Activated CD4-positive, alpha-beta T cell treated with anti-CD3 and anti-CD28 coated beads, Interleukin-10, Interleukin-2, amounts not matched to agents 100 ng/mL and 50 ng/mL, durations not matched to agents 16 hours and 8 hours (primary cell): ENCODE measurements at places on chromosomes 11 and 22.

DNA sequence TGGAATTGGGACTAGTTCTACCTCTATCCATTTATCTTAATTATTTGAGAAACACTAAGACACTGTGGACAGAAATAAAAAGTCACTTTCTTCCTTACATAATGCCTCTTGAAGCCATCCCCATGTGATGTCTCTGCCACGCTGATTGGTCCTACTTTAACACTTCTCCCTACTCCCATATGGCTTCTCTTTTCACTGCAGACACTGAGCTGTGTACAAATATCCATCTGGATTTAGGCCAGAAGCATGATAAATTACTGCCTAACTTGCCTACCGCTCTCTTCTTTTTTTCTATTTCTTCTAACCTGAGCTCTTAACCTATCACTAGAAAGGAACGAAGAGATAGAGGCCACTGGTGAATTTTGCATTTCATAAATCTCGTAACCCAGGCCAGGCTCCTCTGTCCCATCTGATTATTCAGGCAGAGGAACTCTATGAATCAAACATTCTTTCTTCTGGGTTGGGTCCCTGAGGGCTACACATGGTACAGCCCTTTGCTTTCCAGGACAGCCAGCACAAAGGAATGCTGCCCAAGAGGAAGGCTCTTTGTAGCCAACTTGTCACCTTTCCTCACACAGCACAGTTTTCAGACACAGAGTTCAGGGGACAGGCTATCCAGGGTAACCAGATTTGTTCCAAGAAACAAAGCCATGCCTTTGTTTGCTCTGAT lies 878.5 kb upstream of the LRRC4C start:
- DNase-seq = no peak

GRCh38 chr11:107830915-107831540 lies 27.6 kb downstream of the SLC35F2 start:
- no peak for DNase-seq

DNA sequence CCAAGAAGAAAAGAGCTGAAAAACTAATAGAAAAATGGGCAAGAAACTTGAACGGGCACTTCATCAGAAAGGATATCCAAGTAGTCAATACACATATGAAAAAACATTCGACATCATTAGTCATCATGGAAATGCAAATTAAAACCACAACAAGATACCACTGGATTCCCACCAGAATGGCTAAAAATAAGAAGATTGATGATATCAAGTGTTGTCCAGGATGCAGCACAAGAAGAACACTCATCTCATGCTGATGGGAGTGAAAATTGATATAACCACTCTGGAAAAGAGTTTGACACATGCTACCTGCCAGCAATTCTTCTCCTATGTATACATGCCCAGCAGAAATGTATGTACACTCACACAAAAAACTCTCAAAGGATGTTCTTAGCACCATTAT lies 26.9 kb upstream of the SCUBE2 start:
- no peak for DNase-seq

DNA sequence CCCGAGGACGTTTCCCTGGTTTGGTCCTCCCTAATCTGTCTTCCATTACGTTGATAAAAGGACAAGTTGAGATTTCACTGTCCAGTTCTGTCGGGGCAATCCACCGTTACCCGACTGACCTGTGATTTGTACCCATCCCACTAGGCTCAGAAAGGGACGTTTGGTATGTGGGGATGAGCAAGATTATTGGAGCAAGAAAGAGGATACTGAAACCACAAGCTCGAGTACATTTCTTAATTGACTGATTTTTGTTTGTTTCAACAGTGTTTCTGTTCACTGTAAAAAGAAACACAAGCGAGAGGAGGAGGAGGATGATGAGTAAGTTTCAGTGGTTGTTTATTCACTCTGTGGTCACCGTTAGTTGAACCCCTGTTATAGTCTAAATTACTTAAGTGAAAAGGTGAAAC lies 969 bp downstream of the CCDC117 start:
- DNase-seq = peak; percentile 80

DNA sequence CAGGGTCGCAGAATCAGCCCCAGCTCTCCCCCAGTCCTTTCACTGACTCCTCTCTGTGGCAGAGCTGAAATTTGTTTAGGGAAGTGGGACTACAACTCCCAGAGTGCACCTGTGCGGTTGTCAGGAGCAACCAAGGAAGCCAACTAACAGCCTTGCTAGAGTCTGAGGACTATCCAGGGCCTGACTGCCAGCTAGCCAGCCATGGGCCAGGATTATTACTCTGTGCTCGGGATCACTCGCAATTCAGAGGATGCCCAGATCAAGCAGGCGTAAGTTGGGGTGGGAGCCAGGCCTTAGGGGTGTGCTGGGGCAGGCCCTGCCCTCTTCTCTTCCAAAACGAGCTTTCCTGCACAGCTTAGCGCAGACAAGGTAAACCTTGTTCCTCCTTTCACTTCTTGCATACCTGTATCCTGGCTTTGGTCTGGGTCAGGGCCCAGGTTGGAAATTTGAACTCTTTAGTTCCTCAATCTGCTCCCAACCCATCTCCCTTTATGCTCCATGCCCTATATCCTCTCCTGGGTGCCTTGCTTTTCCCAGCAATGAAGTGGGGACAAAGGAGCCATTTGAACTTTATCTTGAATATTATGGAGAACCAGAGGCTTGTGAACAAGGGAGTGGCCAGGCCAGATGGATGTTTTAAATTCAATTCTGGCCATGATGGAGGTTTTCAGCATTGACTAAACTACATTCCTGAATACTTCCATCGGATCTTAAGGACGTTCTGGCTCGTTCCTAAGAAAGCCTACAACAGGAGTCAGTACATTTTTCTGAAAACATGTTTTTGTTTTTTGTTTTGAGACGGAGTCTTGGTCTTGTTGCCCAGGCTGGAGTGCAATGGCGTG lies at the start of gene DNAJB13:
Gene DNAJB13, plus strand, starts transcription at position 158 of the 842 bp plus-strand sequence. Its CDS starts 44 bp downstream, at position 202.
- DNase-seq = no peak

DNA sequence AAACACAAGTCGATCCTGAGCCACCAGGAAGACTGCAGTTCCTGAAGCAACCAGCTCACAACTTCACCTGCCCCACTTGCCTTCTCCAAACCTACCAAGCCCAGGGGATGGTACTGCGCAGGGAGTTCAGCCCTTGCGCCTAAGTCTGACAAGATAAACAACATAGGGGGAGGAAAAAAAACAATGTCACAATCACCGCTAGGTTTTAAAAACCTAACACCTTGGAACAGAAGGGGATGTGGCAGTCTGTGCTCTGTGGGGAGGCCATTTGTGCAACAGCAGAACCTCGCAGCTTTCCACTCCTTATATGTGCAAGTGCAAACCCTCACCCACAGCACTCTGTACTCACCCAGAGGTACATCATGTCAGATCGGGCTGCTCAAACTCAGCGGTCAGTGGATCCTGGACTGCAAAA lies 134.2 kb downstream of the RBFOX2 start:
- DNase-seq = no peak

GRCh38 chr11:36165621-36166397 lies 123.4 kb downstream of the COMMD9 start:
- DNase-seq = no peak

DNA sequence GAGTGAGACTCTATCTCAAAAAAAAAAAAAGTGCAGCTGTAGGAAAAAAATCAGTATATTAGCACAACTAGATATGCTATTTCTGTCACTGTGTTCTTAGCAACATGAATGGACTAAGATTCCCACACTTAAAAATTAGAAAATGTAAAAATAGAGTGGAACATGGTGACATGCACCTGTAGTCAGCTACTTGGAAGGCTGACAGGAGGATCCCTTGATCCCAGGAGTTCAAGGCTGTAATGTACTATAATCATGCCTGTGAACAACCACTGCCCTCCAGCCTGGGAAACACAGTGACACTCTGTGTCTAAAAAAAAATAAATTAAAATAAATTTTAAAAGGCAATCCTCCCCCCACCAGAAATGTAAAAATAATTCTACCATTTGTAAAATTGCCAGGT lies 29.8 kb downstream of the PICALM start:
- no peak for DNase-seq

GRCh38 chr11:126048197-126048596 lies 14.5 kb downstream of the CDON start:
- DNase-seq = no peak

DNA sequence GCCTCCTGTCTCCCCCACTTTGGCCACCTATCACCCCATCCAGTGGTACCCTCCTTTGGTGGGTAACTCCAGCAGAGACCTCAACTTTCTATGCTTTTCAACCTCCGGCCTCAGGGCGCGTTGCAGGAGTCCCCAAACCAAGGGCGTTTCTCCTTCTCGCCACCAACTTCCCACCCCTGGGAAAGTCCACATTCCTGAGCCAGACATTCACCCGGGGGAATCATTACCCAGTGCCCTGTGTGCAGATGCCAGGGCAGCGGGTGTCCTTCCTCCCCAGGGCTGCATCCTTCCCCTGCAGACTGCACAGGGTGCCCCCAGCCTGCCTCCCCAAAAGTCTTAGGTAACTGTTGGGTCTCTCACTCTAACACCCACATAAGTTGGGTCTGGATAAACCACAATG lies 26.4 kb downstream of the MYEOV start:
- no peak for DNase-seq

DNA sequence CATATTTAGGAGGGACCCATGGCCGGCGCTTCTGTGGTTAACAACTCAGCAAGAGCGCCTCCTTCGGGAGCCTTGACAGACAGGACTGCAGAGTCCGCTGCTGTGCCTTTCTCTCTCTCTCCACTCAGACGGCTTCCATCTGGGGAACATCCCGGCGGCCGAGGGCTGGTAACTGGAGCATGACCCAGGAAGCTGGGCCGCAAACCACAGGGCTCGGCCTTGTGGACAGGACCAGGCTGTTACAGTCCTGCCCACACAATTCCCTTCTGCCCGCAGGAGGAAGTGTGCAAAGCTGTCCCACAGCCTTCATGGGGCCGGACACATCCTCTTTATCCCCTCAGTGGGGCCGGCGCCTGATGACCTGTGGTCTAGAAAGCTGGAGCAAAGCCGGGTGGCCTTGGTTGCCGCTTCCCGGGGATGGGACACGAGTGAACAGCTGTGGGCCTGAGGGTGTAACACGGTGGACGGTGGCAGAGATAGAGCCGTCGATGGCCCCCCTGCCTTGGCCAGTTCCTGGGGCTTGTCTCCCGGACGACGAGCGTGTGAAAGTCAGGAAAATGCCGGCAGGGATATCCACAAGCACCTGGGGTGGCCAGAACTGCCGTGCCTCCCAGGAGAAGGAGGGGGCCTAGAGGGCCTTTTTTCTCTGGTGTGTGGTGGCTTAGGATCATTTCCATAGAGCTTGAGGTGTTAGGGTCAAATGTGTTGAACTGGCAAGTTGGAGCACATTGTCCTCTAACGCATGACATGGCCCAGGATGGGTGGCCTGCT lies 50.1 kb downstream of the FBLN1 start:
- DNase-seq = no peak

GRCh38 chr11:3984896-3985295 lies 109.7 kb upstream of the RRM1 start:
- peak; percentile 48 for DNase-seq

DNA sequence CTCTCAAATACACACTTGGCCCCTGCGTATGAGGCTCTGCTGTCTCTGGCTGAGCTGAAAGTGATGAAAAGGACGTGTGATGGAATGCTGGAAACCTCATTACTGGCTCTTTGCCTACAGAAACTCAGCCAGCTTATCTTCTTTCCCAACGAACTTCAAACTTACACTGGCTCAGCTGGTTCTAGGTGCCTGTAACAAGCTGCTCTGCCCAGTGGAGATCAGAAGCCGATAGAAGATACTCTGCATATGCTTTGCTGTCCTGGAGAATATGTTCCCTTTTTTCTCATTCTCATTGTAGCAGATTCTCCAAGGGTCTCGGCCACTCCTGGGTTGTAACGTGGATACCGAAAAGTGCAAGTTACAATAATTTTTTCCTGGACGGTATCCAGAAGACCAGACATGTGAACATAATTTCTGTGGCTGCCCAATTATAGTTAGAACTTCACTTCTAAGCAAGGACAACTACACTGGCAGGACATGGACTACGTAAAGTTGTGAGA lies 405.3 kb upstream of the CCDC90B start:
- no peak for DNase-seq

DNA sequence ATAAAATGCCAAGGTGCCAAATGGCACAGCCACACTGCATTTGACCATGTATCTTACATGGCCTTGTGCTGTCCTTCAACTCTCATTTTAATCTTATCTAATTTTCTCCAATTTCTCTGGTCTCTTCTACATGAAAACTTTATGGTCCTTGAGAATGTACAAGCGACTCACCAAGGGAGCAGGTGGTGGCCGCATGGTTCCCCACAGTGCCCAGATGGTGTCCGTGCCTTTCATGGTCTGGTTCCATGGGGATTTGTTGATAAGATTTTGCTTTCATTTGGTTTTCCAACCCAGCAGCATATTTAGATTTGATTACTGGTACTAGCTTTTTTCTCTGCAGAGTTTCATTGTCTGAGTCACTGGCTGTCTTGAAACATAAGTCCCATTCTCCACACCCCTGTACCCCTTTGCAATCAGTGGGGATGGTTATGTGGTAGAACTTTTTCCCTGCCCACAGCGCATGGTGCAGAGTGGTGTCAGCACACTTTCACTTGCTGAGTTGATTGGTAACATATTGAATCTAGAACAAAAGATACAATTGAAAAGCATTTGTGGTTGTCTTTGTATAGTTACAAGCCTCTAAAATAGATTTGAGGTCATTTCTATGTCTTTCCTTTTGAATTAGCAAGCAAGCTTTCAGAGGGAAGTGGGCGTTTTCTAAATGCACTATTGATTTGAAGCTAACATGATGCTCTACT lies 24.1 kb downstream of the ZNRF3 start:
- DNase-seq = peak; percentile 88

GRCh38 chr22:38355275-38355674 lies 38.0 kb upstream of the CSNK1E start:
- no peak for DNase-seq

- no peak for DNase-seq
These were observed 44.8 kb downstream of the BUD13 start for GRCh38 chr11:116727990-116728389.

GRCh38 chr22:17866621-17867020 lies 92.4 kb upstream of the BID start:
- no peak for DNase-seq

DNA sequence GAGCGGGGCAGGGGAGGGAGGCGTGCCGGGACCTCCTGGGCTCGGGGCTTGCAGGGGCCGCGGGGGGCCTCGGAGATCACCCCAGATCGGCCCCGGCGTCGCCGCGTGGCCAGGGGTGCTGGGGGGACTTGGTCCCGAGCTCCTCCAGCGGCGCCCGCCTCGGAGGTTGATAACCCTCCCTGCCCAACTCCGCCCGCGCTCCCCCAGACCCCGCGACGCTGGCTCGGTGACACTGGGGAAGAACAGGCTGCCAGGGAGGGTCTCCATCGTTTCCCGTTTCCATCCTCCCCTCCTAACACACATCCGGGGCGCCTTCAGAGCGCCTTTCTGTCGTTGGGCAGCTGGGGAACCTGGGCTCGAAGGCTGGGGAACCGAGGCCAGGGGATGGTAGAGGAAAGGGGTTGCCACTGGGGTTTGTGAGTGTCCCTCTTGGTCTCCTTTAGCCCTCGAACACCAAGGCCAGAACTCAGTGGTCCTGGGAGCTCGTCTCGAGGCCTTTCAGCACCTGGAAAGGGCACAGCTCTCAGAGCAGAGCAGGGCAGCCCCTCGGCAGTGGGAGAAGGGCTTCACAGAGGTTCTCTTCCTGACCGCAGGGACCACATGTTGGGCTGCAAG lies 431 bp downstream of the SLC37A2 start:
- no peak for DNase-seq
